ENCODE measurements at places on chromosomes 7 and 10. TPM values are rescaled to one million over a fixed set of nuclear protein-coding genes. Genes with fewer than 3 reads are reported as not detected.

ARPC1B gene
- 73.1 TPM for polyA plus RNA-seq

SLC39A12 gene
- 0.03 TPM for polyA plus RNA-seq

PBLD gene
- 293 TPM for polyA plus RNA-seq

TMEM236 gene
- 34.3 TPM for polyA plus RNA-seq

DNA sequence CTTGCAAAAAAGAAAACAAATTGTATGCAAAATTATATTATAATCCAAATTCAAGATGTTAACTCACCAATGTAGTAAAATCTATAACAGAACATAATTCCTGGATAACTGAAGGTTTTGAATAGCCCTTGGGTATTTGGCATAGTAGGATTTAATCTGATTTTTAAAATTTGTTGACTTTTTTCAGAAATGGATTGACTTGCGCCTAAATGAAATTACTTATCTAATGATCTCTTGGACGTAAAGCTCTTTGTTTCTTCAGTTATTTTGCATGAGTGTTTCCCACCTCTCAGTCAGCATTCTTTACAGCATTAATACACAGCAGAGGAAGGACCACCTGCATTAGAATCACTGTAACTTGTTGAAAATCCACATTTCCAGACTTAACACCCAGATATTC, 169.6 kb downstream of the SEPTIN7 start:
- DNase-seq: no peak

GRCh38 chr7:134897936-134898335, 88.4 kb upstream of the AGBL3 start:
- DNase-seq: no peak

- no peak for DNase-seq
These were observed 92.7 kb downstream of the FZD1 start for GRCh38 chr7:91356915-91357314.

- DNase-seq: no peak
These were observed 59.5 kb downstream of the AHR start for GRCh38 chr7:17357952-17358351.

Data from large intestine (tissue), 12 donors.